ENCODE measurements at places on chromosomes 1 and 21.

GRCh38 chr21:38720074-38720473 is 85.7 kb upstream of the ETS2 start:
- no peak for DNase-seq

- peak; percentile 7 for DNase-seq
Observed at GRCh38 chr1:229757226-229757625, 131.2 kb downstream of the URB2 start.

- DNase-seq = peak; percentile 51
Observed at GRCh38 chr1:165645654-165646366, 14.8 kb downstream of the MGST3 start.

DNA sequence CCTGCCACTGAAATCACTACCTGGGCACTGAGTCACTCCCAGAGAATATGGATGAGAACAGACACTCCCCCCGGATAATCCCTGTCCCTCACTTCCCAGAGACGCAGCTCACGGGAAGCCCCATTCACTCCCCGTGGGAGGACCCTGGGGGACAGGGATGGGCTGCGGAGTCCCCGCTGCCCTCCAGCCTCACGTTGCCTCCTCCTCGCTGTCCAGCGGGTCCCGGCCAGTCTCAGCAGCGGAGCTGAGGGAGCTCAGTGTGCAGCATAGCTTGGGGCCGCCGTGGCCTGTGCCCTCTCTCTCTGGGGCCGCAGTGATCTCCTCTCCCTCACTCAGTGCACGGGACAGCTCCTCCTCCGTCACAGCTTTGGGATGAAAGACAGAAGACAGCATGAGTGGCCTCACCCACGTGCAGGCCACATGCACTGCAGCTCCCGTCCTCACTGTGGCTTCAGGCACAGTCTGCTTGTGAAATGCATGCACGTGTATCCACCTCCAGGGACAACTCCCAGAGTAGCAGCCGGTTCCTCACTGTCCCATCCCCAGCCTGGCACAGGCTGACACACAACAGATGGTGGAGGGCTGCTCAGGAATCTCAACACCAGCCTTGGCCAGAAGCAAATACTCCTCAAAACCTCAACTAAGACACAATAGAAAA is 7.4 kb downstream of the CFAP410 start:
- DNase-seq = no peak

- peak; percentile 23 for DNase-seq
Observed at GRCh38 chr1:212982430-212983152, 32.2 kb downstream of the VASH2 start.

DNA sequence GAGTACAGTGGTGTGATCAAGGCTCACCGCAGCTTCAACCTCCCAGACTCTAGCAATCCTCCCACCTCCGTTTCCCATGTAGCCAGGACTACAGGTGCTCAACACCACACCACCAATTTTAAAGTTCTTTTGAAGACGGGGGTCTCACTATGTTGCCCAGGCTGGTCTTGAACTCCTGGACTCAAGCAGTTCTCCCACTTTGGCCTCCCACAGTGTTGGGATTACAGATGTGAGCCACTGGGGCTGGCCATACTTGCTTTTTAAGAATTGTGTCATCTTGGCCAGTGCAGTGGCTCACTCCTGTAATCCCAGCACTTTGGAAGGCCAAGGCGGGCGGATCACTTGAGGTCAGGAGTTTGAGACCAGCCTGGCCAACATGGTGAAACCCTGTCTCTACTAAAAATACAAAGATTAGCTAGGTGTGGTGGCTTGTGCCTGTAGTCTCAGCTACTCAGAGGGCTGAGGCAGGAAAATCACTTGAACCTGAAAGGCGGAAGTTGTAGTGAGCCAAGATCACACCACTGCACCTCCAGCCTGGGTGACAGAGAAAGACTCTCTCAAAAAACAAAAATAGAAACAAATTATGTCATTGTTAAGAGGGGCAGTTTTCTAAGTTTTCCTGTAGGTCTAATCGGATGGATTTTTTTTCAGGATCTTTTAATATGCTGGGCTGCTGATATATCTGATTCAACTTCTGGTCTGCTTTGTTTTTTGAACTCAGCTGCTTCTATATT is 18.7 kb downstream of the AK4 start:
- DNase-seq = no peak

GRCh38 chr1:154759196-154759595 is 110.9 kb downstream of the KCNN3 start:
- no peak for DNase-seq

Measured in astrocyte of the hippocampus (primary cell).